Right hindlimb (tissue), 1 donor: ENCODE measurements at places on chromosomes 5 and 9.

- DNase-seq, result peak; percentile 35
Observed at GRCh38 chr5:173554038-173554955, 62.2 kb downstream of the BOD1 start.

- DNase-seq, result no peak
Observed at GRCh38 chr9:87068177-87068840, 121.0 kb upstream of the GAS1 start.

- DNase-seq, result peak; percentile 62
Observed at GRCh38 chr5:150320044-150320613, 17.4 kb upstream of the ARSI start.

- DNase-seq, result peak; percentile 34
Observed at GRCh38 chr9:72579190-72579589, 57.8 kb downstream of the TMC1 start.

GRCh38 chr9:9122230-9122875 is 1322.8 kb upstream of the DMAC1 start:
- no peak for DNase-seq

DNA sequence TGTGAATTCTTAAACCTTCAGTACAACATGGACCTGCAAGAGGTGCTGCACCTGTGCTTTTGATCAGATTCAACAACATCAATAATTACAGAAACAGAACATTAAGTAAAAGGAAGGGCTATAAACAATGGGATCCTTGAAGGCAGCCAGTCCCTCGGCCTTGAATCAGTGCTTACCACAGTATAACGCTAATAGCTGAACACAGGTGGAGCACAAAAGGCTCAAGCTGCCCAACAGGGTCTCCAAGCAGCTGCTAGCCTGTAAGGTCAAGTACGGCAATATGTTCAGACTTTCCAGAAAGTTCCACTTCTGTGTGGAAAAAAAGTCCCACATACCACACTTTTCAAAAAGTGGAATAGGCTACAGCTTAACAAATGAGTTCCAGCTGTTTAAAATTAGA is 61.9 kb upstream of the ITGA1 start:
- DNase-seq, result peak; percentile 29

GRCh38 chr9:22395687-22396141 is 50.9 kb upstream of the DMRTA1 start:
- no peak for DNase-seq

GRCh38 chr9:5269249-5269715 is 35.2 kb downstream of the RLN2 start:
- DNase-seq, result no peak

DNA sequence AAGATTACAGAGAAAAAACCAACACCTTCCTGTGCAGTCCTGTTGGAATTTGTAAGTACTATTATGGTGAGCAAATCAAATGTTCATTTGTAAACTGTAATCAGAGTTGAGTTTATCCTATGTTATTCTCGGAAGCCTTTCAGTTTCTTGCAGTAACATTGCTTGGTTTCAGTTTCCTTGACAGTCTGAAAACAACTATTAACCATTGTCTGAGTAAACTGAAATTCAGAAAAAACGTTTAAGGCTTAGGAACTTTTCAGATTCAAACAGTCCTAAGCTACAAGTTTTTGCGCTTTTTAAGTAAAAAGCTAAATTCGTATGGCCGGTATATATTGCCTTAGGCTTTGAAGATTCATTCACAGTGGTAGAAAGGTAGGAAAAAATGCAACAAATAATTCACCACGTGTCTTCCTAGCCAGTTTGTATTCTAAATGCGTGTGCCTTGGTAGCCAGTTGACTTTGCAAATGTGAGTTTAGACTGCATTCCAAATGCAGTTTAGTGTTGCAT is 2.5 kb downstream of the GPBP1 start:
- no peak for DNase-seq

DNA sequence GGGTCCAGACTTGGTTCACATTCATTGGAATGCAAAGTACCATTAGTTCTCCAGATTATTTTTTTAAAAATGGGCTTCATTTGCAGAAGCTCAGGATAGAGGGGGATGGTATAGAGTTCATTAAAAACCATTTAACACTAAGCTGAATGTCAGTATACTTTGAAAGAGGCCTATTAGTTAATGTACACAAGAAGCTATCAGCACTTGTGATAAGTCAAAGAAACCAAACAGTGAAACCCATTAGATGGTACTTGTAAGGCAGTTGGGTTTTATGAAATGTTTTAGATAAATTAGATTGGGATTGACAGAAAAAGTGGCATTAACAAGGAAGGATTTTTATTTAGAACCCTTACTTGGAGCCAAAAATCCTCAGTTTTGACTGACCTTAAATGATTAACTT is 229.2 kb upstream of the MPDZ start:
- DNase-seq, result no peak

GRCh38 chr9:116877072-116877471 is 190.0 kb downstream of the TRIM32 start:
- DNase-seq, result no peak

- no peak for DNase-seq
Observed at GRCh38 chr5:40202814-40203440, 476.8 kb upstream of the PTGER4 start.

GRCh38 chr9:91954841-91955471 is 4.9 kb upstream of the ROR2 start:
- DNase-seq, result peak; percentile 61

DNA sequence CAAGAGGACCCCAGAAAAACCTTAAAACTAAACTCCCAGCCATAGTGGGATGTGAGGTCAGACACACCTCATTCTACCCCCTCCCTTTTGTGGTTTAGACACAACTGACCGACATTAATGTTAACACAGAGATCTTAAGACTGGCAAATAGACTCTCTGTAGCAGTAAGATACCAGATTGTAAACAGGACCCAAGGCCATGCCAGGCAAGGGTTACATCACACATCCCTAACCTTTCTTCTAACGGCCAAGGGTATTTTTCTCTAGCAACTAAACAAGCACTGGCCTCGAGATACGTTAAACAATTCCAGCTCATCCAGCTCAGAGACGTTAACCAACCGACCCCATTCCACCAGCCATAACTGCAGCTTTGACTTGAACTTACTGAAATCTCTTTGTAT is 38.8 kb downstream of the NSUN2 start:
- no peak for DNase-seq

- DNase-seq, result no peak
Observed at GRCh38 chr9:34456746-34457145, 1.6 kb downstream of the FAM219A start.

DNA sequence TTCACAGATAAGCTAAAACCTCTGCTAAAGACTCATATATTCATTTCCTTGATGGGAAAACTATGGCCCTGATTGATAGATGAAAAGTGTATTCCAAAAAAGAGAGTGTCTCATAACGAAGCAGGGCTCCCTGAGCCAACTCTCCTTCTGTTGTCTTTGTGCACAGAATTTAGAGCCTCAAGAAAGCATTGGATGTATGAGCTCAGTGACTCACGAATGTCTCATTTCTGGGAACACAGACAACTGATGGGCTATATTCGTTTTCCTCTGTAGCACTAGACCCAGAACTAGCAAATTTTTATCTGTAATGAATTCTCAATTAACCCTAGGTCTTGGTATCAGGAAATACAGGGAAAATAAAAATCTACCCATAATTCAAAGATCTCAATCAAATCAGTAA is 88.4 kb downstream of the LMNB1 start:
- no peak for DNase-seq

GRCh38 chr5:102531506-102531905 is 32.7 kb upstream of the SLCO6A1 start:
- no peak for DNase-seq

GRCh38 chr5:154086641-154087040 is 47.9 kb downstream of the MFAP3 start:
- peak; percentile 68 for DNase-seq

- DNase-seq, result no peak
Observed at GRCh38 chr5:97544678-97545077, 361.6 kb upstream of the RIOK2 start.

- DNase-seq, result no peak
Observed at GRCh38 chr5:42689391-42689790, 67.2 kb upstream of the CCDC152 start.

DNA sequence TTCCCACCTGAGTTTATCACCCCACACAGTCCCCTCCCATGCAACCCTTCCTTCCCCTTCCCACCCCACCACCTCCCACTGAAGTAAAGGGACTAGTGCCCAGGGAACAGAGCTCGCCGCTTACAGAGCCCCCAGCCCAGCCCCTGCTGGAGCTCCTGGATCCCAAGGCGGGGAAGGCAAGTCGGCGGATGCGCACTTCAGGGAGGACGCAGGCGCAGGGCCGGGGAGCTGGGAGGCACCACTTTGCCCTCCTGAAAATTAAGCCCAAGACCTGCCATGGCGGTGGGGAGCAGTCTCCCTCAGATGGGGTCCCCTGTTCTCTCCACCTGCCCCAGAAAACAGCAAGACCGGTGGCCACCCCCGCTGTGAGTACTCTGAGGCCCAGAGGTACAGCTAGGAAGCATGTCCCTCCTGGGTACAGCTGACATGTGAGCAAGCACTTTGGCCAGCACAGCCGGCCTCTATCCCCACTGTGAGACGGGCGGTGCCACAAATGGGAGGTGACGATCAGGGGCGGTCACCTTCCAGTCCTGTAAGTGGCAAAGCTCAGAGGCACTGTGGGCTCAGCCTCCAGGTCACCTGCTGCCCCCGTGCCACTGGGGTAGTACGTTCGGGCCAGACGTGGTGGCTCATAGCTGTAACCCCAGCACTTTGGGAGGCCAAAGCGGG is 45.9 kb downstream of the COL23A1 start:
- DNase-seq, result no peak

- no peak for DNase-seq
Observed at GRCh38 chr5:51378061-51378409, 5.2 kb upstream of the ISL1 start.

DNA sequence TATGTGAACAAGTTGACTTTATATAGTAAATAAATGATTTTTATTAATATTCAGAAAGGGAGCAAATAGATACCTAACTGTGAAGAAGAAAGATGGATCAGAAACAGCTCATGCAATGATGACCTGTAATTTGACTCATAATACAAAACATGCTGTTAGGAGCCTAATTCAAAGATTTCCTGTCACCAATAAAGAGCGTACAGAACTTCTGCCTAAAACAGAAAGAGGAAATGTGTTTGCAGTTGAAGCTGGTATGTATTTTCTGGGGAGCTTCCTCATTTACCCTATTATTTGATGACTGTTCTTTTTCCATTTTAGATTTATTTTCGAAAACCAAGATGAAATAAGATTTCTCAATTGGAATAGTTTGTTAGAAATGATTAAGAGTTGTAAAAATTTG is 11.4 kb downstream of the YTHDC2 start:
- no peak for DNase-seq

DNA sequence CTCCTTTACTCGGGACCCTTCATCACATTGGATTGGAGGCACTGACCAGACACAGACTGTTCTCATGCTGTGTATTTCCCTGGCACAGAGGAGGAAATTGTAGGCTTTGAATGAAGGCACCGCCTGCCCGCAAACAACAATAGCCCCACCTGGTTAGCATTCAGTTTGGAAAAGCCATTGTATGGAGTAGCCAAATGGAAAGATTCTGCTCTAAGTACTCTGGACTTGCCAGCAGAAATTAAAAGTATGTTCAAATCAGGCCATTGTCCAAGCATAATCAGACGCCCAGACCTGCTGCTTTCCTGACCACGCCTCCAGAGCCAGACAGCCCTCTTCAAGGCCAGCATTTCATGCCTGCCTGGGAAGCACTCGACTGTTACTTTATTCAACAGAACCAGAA is 8.0 kb upstream of the SEMA4D start:
- no peak for DNase-seq

- no peak for DNase-seq
Observed at GRCh38 chr9:73260506-73260905, 108.8 kb downstream of the ANXA1 start.

DNA sequence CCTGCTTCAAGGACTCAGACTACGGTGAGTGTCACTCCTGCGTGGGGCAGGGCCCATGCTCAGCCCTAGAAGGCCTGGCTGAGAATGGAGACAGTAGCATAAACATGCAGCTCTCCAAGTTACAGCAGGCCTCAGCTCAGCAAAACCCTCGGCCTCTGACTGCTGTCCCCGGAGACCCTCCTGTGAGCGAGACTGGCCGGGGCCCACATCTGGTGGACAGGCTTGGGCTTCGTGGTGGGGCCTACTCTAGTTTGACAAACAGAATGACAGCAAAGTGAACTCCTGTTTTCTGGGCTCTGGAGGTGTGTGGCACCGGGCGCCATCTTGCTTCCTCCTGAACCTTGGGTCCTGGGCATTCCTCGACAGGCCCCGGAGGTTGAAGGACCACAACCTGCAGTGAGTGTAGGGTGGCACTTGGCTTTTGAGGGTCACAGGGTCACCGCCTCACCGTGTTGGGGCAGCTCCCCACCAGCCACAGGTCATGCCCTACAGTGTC is 97.5 kb downstream of the PHF2 start:
- DNase-seq, result peak; percentile 47

DNA sequence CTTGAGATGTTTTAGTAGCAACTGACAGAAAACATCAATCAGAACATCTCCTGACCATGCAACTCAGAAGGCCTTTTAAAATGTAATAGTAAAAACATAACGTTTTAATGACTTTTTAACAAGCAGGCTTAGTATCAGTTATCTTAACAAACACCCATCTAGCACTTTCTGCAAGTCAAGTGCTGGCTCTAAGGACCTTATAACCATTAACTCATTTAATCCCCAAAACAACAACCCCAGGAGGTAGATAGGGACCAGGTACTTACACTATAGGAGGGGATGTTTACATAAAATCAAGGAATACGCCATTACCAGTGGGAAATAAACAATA is 41.8 kb downstream of the ROR2 start:
- DNase-seq, result no peak

DNA sequence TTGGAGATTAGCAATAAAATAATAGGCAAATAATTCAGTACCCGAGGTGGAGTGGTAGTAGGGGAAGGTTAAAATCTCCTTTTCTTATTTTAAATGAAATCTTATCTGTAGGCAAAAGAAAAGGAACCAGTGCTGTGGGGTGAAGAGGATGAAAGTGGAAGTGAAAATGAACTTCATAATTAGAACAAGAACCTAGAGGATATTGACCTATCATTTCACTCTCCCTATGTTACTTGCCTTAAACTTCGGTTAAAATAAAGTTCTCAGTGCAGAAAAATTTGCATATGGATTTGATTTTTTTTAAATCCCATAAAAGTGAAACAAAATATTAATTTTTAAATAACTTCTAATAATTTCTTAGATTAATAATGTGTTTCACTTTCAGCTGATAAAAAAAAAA is 1094.9 kb upstream of the C9orf72 start:
- DNase-seq, result no peak

DNA sequence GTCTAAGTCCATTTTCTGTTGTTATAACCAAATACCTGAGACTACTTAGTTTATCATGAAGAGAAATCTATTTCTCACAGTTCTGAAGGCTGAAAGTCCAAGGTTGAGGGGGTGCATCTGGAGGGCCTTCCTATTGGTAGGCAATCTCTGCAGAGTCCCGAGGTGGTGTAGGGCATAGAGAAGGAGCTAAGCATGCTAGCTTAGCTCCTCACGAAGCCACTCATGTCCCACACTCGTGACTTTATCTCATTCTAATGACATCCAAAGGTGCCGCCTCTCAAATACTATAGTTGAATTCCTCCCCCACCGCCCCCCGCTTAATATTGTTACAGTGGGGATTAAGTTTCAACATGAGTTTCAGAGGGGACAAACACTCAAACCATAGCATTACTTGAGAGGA is 36.0 kb upstream of the ZBED3 start:
- DNase-seq, result no peak

- DNase-seq, result no peak
Observed at GRCh38 chr5:111741278-111741677, 15.7 kb downstream of the NREP start.
